ENCODE measurements at places on chromosomes 7 and 10.

DNA sequence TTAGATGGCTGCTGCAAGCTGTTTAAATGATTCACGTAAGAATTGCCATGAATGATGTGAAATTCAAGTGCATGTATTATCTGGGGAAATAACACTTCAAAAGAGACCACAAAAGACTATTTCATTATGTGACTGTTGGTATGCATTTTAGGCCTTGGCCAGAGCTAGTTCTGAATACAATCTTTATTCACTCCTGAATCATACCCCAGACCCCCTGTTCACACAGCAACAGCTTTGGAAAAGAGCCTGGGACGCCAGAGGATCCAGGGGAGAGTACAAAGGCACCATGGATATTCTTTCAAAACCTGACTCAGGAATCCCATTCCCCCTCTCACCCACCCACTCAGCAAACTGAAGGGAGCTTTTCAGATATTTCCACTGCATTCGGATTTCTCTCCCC, 377.1 kb upstream of the DPP6 start:
- DNase-seq, result no peak

GRCh38 chr7:13991791-13992595, 2.5 kb upstream of the ETV1 start:
- DNase-seq, result no peak

DNA sequence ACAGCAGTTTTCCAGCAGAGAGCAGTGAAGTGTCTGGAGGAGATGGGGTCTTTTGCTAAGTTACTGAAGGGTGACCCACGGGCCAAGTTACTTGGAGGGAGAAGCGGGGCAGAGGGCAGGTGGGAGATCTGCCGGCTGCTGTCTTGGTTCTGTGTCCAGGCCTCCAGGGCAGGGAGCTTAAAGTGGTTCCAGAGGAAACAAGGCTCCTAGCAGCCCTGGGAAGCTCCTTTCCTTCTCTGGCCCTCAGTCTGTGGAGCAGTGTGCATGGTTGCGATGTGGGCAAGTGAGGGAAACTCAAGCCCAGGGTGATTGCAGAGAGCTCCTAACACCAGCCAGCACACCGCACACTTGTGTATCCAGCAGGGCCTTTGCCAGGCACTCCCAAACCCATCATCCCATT, 6.3 kb downstream of the GHRHR start:
- no peak for DNase-seq

DNA sequence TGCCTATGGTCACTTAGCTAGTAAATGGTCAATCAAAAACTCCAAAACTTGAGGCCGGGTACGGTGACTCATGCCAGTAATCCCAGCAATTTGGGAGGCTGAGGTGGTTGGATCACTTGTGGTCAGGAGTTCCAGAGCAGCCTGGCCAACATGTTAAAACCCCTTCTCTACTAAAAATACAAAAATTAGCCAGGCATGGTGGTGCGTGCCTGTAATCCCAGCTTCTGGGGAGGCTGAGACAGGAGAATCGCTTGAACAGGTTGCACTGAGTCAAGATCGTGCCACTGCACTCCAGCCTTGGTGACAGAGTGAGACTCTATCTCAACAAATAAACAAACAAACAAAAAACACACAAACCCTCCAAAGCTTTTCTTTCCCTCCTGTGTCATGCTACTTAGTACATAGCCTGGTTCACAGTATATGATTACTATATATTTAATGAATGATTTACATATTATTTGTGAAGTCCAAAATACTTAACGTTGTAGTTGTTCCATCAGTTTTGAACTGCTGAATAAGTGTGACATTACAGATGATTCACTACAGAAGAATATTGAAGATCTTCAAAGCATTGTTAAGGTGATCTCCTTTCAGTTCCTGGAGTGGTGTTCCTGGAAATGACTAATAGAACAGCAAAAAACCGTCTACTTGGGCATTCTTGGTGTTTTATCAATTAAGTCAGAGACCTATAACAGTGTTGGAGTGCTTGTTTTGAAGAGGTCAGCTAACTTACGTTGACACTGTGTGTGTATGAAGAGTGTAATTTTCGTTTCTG, 72.9 kb downstream of the ADK start:
- no peak for DNase-seq

- peak; percentile 21 for DNase-seq
Measured at GRCh38 chr10:45000752-45001380, at the start of gene ZNF22. Gene ZNF22, plus strand, starts transcription at chr10:45000923. Its CDS starts 2,446 bp downstream, at chr10:45003369.
